Anterior cingulate cortex (tissue), 58 donors: ENCODE measurements at places on chromosomes 6 and 20.

GRCh38 chr6:35092362-35093117 is 48.6 kb downstream of the TCP11 start:
- DNase-seq, result no peak

DNA sequence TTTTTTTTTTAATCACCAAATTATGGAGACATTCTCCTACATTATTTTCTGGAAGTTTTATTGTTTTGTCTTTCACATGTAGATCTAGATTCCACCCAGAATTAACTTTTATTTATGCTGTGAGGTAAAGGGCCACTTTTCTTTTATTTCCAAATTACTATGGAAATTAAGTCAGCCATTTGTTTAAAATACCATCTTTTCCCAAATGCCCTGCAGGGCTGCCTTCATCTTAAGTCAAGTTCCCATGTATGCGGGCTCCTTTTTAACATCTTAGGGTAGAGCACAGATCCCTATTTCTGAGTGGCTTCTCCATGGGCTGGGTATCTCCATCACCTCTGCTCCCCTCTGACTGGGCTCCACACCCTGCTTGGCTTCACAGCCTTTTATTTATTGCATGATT is 348.4 kb downstream of the SOX4 start:
- no peak for DNase-seq

- no peak for DNase-seq
Measured at GRCh38 chr6:24307881-24308280, 50.0 kb downstream of the DCDC2 start.

DNA sequence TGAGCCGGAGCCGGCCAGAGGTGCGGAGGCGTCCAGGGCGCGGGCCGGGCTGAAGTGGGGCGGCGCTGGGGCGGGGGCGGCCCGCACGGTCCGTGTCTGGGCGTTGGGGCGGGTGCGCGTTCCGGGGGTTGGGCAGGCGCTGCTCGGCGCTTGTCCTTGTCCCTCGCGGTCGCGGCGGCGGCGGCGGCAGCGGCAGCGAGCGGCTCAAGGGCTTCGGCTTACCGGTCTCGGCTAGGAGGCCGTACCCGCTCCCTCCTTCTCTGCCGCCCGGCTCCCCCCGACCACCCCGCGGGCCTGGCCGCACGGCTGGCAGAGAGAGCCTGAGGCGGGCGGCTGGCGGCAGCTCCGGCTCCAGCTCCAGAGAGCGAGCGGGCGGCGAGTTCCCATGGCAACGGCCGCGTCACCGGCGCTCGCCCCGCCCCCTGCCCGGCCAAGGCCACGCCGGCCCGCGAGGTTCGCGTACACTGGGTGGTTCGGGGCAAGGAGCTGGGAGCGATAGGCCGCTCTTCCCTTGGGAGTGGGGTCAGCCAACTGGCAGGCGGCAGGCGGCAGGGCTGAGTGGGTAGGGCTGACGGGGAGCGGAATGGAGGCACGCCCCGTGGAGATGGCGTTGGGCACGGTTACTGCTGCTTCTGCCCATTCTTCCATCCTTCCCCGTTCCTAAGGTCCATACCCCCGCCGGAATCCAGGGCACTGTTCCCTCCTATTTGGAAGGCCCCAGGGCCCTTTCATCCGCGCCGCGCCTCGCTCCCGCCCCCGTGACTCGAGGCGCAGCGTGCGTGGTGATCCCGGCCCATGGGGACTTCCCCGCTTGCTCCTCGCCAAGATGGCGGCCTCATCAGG is at the start of gene LRRC73:
Gene LRRC73 (minus strand): TSS at position 363 of the 843 bp plus-strand sequence. CDS start 561 bp downstream, outside the sequence.
- peak; percentile 83 for DNase-seq

DNA sequence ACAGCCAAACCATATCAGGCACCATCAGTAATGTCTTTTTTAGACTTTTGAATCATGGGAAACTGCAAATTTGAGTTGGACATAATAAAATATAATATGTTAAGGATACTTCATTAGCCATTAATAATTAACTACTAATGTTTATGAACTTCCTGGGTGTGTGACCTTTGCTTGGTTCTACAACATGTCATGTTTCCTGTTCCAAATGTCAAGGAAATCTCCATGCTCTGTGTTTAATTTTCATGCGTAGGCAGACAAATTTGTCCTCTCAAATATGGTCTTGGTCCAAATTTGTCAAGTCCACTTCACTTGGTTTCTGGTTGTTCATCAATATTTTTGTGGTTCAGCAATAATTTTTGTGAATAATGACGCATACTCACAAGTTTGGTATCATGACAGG is 410.5 kb downstream of the BMP2 start:
- no peak for DNase-seq

- no peak for DNase-seq
Measured at GRCh38 chr6:38570750-38571149, 69.0 kb downstream of the BTBD9 start.

DNA sequence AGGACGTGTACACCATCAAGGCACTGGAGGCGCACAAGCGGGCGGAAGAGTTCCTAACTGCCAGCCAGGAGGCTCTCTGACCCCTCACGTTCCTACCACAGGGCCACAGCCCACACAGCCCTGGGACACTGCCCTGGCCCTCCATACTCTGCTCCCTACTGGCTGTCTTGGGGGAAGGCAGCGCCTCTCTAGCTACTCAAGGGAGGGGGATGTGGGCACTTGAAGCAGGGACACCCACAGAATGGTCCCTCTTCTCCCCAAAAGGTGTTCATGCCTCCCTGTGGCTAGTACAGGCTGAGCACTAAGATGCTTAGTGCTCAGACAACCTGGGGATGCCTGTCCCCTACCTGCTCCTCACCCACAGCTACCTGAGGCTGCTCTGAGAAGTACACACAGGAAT is 2.5 kb downstream of the MEA1 start:
- DNase-seq, result no peak

DNA sequence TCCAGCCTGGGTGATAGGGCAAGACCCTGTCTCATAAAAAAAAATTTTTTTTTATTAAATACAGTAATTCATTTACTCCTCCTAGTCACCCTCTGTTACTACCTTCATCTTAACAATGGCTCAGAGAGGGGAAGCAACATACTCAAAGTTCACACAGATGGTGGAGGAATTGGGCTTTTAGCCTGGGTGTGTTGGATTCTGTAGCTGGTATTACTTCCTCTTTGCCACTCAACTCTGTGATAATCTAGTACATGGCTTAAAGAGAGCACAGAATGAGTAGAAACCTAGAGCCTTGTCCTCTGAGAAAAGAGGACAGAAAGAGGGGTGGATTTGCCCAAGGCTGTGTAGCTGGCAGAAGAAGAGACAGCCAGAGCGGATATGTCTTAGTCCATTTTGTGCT is 96.6 kb downstream of the DLGAP4 start:
- DNase-seq, result no peak

DNA sequence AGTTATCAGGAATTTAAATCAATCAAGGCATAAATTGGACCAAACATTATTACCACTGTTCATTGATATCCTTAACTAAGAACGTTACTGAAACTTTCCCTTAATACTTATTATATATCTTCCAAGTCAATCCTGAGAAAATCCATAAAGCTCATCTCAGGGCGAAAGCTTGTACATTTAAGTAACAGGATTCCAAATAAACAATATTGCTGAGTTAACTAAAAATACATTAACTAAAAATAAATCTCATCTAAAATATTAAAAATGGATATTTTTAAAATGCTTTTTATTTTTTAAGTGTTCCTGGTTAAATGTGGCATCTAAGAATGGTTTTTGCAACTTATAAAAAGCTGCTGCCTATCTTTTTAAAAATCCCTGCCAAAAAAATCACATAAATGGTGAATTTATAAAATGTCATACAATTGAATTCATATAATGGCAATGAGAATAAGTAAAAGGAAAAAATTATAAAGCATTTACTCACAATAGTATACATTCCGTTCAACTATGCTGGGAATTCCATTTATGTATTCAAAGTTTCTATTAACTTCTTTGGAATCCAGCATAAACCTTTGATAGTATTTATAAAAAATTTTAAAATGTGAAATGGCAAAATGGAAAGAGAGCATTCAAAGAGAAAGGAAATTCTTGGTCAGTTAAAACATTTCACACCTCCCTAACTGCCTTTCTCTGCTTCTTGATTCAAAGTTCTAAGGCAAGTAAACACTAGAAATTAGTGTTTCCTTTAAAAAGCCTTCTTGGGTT is 20.8 kb upstream of the GMDS start:
- no peak for DNase-seq

DNA sequence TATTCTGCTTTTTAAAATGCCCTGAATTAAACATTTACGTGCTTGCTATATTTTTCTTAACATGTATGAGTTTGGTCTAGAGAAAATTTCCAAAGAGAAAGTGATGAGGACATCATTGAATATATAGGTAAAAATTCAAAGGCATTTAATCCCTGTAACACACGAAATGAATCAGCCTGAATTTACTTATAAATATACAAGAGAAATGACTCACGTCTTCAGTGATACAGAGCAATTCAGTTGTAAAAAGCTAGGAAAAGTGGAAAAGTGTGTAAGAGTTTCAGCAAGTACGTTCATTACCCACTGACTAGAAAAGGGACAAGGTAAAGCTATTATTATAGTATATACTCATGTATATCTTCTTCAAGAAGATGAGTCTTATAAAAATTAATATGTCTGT is 124.8 kb downstream of the HIVEP1 start:
- no peak for DNase-seq
